ENCODE measurements at places on chromosomes 6 and 20.

GRCh38 chr6:75882734-75883133 lies 133.7 kb downstream of the MYO6 start:
- H3K36me3 ChIP-seq, result no peaks in the 10 kb centered on the region
- no peaks in the 10 kb centered on the region for H3K4me1 ChIP-seq
- H3K27ac ChIP-seq, result no peak overlapping the region
- no peaks in the 10 kb centered on the region for H3K27me3 ChIP-seq
- DNase-seq, result no peak
- no peak overlapping the region for H3K4me3 ChIP-seq

GRCh38 chr6:137867685-137868509 lies 838 bp downstream of the TNFAIP3 start:
- peak overlapping the region; percentile 89 for H3K27ac ChIP-seq
- peaks cover 53% of the 10 kb centered on the region for H3K4me1 ChIP-seq
- no peaks in the 10 kb centered on the region for H3K36me3 ChIP-seq
- no peak for DNase-seq

- H3K4me3 ChIP-seq, result no peak overlapping the region
- no peaks in the 10 kb centered on the region for H3K4me1 ChIP-seq
- H3K36me3 ChIP-seq, result no peaks in the 10 kb centered on the region
- no peaks in the 10 kb centered on the region for H3K27me3 ChIP-seq
- DNase-seq, result no peak
Measured at GRCh38 chr6:39166189-39166911, 51.4 kb upstream of the SAYSD1 start.

- no peaks in the 10 kb centered on the region for H3K27me3 ChIP-seq
- H3K36me3 ChIP-seq, result no peaks in the 10 kb centered on the region
- no peak for DNase-seq
- H3K4me3 ChIP-seq, result no peak overlapping the region
- H3K27ac ChIP-seq, result no peak overlapping the region
Measured at GRCh38 chr6:51049288-51049982, 230.8 kb downstream of the TFAP2B start.

DNA sequence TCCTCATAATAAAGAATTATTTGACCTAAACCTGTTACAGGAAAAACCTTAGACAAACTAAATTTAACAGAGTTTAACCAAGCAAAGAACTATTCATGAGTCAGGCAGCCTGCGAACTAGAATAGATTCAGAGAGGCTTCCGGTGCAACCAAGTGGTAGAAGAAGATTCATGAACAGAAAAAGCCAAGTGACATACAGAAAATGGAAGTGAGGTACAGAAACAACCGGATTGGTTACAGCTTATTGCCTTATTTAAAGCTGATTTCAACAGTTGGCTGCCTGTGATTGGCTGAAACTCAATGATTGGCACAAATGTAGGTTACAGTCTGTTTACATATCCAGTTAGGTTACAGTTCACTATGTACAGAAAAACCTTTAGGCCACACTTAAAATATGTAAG lies 10.1 kb downstream of the PPP1R3G start:
- no peak for DNase-seq
- H3K27ac ChIP-seq, result no peak overlapping the region
- no peaks in the 10 kb centered on the region for H3K27me3 ChIP-seq

- no peak overlapping the region for H3K27ac ChIP-seq
- H3K36me3 ChIP-seq, result no peaks in the 10 kb centered on the region
- H3K4me1 ChIP-seq, result no peaks in the 10 kb centered on the region
- peak; percentile 58 for DNase-seq
Measured at GRCh38 chr6:169824848-169825557, 73.6 kb downstream of the ERMARD start.

- no peaks in the 10 kb centered on the region for H3K36me3 ChIP-seq
- H3K4me3 ChIP-seq, result peak overlapping the region; percentile 35
- no peaks in the 10 kb centered on the region for H3K27me3 ChIP-seq
- no peak for DNase-seq
Measured at GRCh38 chr6:168851460-168852375, 401.9 kb downstream of the THBS2 start.

GRCh38 chr6:166862287-166862977 lies 93.9 kb downstream of the RNASET2 start:
- peak overlapping the region; percentile 16 for H3K27ac ChIP-seq
- no peak for DNase-seq
- H3K4me3 ChIP-seq, result peak overlapping the region; percentile 54
- H3K36me3 ChIP-seq, result no peaks in the 10 kb centered on the region
- H3K27me3 ChIP-seq, result no peaks in the 10 kb centered on the region

- peaks cover 6% of the 10 kb centered on the region for H3K4me1 ChIP-seq
- DNase-seq, result no peak
- H3K27ac ChIP-seq, result no peak overlapping the region
- H3K27me3 ChIP-seq, result no peaks in the 10 kb centered on the region
- H3K36me3 ChIP-seq, result no peaks in the 10 kb centered on the region
Measured at GRCh38 chr6:75633045-75633444, 31.4 kb downstream of the SENP6 start.

DNA sequence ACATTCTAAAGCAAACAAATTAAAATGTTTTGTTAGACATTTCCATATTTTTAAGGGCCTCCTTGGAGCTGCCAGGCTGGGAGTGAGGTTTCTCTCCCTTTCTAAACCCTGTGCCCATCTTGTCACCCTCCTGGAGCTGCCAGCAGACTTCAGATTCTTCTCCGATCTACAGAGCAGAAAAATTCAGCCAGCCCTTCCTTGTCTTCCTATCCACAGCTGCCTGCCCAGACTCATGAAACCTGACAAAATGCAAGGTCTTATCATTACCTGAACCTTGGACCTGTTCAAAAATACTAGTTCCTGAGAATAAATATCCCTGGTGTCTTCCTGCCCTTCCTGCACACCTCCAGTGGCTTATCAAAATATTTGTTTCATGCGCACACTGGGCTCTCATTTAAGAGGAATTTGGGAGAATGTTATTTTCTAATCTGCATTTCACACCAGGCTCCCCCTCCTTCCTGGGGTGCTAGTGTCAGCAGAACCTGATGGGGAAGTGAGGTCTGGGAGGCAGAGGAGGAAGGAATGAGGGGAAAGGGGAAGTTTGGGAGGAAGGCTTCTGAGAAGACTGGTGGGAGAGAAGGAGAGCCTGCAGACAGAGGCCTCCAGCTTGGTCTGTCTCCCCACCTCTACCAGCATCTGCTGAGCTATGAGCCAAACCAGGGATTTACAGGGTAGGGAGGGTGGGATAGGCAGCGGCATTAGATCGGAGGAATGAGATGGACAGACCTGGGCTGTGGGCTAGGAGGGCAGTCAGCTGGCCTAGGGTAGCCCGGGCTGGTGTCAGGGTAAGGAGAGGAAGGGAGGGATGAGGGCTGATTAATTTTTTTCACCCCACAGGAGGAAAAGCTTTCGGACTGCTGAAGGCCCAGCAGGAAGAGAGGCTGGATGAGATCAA lies at the start of gene AIF1:
TSS of gene AIF1 (plus strand) at position 551 of the 895 bp plus-strand sequence. CDS start at position 647, 96 bp downstream.
- no peak within 1 kb of the TSS for H3K4me3 ChIP-seq
- H3K27me3 ChIP-seq, result no peaks in the 10 kb centered on the region

GRCh38 chr6:4021854-4022695 lies 56.9 kb downstream of the FAM217A start:
- DNase-seq, result no peak
- peaks cover 79% of the 10 kb centered on the region for H3K4me1 ChIP-seq
- H3K36me3 ChIP-seq, result no peaks in the 10 kb centered on the region
- H3K27ac ChIP-seq, result peak overlapping the region; percentile 97
- H3K4me3 ChIP-seq, result peak overlapping the region; percentile 96

- no peaks in the 10 kb centered on the region for H3K4me1 ChIP-seq
- no peak overlapping the region for H3K27ac ChIP-seq
- H3K27me3 ChIP-seq, result no peaks in the 10 kb centered on the region
- no peaks in the 10 kb centered on the region for H3K36me3 ChIP-seq
- H3K4me3 ChIP-seq, result no peak overlapping the region
- no peak for DNase-seq
Measured at GRCh38 chr6:134429861-134430380, 112.0 kb upstream of the SGK1 start.

DNA sequence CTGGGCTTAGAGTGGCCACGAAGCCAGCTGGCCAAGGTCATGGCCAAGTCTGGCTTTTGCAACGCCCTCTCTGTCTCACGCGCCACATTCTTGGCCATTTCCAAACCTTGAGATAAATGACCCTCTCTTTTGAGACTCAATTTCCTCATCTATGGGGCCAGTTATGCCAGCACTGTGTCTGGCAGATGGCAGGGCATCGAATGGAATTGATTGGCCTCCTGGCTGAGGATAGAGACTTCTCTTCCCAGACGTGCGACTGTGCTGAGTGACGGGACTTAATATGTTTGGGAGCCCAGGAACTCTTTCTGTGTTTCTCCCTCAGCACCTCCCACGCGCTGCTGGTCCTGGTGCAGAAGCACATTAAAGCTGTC lies 7.6 kb downstream of the BPIFB2 start:
- H3K27me3 ChIP-seq, result no peaks in the 10 kb centered on the region
- H3K36me3 ChIP-seq, result no peaks in the 10 kb centered on the region
- no peak overlapping the region for H3K27ac ChIP-seq
- no peaks in the 10 kb centered on the region for H3K4me1 ChIP-seq

Measured in vagina (tissue), 2 donors.